Stimulated activated CD4-positive, alpha-beta T cell treated with anti-CD3 and anti-CD28 coated beads, Interleukin-1b, Interleukin-23, amount 100 ng/mL, for 24 hours (primary cell): ENCODE measurements at places on chromosomes 4 and X.

DNA sequence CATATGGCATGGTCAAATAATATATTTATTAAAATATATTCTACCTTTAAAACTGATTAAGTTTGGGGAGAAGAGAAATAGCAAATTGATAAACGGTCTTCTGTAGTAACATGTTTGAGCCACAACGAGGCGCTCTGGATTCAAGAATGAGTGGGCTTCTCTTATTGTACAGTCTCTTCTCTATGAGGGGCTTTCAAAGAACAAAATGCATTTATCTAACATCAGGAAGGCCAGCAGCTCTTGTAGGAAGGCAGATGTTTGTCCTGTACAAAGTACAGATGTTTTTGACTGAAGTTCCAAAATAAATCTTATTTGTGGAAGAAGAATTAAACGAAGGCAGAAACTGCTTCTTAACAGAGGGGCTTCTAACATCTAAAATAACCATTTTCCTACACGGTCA is 153.6 kb downstream of the RASL11B start:
- DNase-seq: no peak

DNA sequence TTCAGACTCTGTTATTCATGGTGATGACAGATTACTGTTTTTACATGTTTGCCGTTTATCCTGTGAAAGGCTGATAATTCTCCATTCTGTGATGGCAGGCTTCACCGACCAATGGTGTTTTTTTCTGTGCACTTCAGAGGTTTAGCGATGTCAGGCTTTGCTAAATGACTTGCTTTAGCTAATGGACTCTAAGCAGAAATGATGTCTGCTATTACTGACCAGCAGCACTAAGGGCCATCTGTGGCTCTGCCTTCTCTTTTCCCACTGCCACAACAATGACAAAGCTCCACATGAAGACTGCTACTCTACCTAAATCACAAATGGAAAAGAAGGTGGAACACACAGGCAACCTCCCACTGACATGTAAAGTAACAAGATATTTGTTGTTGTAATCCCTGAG is 68.4 kb upstream of the ALB start:
- DNase-seq: no peak

DNA sequence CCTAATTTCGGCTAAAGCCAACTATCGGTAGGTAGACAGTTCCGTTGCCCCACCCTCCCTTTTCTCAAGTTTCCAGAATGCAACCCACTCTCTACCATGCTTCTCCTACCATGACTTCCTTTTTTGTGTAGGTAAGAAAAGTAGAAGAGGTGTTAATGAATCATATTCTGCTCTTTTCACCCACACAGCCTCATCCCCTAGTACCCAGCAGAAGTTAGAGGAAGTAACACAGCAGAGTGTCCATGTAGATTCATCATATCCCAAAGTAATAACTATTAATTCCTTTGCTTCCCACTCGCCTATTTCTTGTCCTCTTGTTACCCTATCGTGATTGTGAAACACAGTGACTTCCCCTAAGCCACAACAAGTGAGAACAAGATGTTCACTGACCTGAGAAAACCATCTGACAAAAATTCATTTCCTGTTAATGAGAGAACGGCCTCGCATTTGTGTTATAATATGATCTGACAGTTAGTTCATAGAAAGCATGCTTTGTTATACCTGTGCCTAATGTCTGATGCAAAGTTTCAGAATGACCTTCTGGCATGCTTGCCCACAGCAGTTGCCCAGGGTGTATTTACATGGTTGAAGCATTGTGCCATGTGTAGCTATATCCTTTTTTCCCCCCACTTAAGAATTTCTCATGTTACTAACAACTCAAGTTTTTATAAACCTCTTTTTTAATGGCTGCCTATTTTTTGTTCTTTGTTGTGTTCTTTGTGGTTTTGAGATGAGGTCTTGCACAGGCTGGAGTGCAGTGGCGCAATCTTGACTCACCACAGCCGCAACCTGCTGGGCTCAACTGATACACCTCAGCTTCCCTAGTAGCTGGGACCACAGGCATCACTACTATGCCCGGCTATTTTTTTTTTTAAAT is 185.6 kb downstream of the RAP1GDS1 start:
- no peak for DNase-seq

DNA sequence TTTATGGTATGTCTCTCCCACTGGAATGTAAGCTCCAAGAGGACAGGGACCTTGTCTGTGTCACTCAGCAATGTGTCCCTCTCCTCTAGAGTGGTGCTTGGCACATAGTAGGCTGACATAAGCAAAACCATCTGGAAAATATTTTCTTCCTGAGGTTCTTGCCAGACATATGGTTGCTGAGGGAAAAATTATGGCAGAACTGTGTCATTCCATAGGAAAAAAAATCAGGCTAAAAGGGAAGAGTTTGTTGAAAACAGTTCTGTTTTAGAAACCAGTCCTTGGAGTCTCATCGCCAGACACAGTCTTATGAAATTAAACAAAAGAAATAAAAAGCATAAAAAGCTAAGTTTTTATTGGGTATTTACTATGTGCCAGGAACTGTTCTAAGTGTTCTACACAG is 60.9 kb downstream of the RTL9 start:
- DNase-seq: no peak

- no peak for DNase-seq
Measured at GRCh38 chrX:56385336-56385735, 153.2 kb downstream of the KLF8 start.

- DNase-seq: no peak
Measured at GRCh38 chr4:120672558-120673147, 249.9 kb downstream of the PRDM5 start.

DNA sequence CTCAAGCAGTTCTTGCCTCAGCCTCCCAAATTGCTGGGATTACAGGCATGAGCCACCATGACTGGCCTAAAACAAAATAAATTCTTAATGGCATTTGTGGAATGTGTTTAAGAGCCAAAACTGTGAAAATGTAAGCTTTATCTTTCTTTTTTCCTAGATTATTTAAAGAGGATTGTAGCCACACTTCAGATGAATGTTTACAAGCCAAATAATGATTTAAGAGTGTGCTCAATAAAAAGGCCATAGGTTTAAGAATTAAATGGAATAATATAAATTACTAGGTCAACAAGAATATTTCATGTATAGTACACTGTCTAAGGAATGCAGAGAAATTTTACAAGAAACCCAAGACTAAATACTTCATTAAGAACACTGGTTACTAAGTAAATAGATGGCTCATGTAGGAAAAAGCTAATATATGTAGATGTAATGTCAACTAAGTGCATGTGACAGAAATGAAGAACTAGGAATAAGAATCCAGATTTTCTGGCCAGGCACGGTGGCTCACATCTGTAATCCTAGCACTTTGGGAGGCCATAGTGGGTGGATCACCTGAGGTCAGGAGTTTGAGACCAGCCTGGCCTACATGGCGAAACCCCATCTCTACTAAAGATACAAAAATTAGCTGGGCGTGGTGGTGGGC is 21.3 kb upstream of the UGDH start:
- DNase-seq: no peak

DNA sequence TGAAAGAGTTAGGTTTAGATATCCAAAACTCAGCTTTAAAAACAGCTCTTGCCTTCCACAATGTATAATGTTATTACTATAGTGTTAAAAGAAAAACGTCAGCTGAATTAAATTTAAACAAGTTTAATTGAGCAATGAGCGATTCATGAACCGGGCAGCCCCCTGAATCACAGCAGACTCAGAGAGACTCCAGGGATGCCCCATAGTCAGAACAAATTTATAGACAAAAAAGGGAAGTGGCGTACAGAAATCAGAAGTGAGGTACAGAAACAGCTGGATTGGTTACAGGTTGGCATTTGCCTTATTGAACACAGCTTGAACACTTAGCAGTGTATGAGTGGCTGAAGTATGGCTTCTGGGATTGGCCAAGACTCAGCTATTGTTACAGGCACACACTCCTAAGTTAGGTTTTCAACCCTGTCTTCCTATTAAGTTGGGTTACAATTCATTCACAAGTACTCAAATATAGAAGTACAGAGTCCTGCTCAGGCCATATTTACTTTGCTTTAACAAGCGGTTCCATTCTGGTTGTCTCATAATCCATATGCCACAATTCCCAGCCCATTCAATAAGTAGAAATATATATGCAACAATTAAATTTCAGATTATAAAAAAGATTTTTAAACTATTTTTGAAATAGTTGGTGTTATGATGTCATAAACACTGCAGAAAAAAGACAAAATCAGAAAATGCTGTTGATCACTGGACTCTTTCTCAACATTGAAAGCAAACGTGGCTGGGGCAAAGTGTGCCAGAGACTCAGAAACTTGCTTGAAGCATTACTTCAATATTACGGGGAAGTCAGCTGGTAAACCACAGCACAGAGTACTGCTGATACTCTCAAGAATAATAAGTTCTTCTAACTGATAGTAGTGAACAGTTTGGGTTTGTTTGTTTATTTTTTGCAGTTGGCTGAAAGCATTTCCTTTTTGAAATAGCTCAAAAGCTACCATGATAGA is 459.7 kb downstream of the RAB28 start:
- no peak for DNase-seq
